Camera-type eye (tissue), 1 donor: ENCODE measurements at places on chromosomes 4 and X. TPM values are rescaled to one million over a fixed set of nuclear protein-coding genes. Genes with fewer than 3 reads are reported as not detected.

Gene SEPSECS
- 16.7 TPM for total RNA-seq

Gene TMPRSS11F
- not detected for total RNA-seq

Gene ACOX3
- 56.1 TPM for total RNA-seq

Gene BMX
- 1.7 TPM for total RNA-seq

Gene CLTRN
- 2.4 TPM for total RNA-seq

Gene CRLF2
- total RNA-seq, result not detected
